ENCODE measurements at places on chromosomes 11 and 22.

DNA sequence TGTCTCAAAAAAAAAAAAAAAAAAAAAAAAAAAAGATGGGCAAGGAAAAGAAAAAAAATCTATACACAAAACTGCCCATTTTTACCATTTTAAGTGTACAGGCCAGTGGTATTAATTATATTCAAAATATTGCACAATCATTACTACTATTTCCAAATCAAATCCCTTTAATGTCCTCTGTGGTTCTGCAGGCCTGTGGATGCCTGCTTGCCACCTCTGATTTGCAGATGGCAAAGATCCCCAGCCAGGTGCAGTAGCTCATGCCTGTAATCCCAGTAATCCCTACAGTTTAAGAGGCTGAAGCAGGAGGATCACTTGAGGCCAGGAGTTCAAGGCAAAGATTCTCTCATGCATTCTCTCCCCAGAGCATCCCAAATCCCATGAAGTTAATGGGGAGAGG, 20.2 kb downstream of the RFPL1 start:
- no peak for DNase-seq

GRCh38 chr11:58059007-58059350, 28.2 kb downstream of the OR6Q1 start:
- no peak for DNase-seq

GRCh38 chr22:49999946-50000586, 12.5 kb downstream of the IL17REL start:
- peak; percentile 16 for DNase-seq

GRCh38 chr11:79352349-79352703, 88.5 kb downstream of the TENM4 start:
- DNase-seq, result no peak

- no peak for DNase-seq
These were observed 175.0 kb upstream of the BDNF start for GRCh38 chr11:27874998-27875830.

DNA sequence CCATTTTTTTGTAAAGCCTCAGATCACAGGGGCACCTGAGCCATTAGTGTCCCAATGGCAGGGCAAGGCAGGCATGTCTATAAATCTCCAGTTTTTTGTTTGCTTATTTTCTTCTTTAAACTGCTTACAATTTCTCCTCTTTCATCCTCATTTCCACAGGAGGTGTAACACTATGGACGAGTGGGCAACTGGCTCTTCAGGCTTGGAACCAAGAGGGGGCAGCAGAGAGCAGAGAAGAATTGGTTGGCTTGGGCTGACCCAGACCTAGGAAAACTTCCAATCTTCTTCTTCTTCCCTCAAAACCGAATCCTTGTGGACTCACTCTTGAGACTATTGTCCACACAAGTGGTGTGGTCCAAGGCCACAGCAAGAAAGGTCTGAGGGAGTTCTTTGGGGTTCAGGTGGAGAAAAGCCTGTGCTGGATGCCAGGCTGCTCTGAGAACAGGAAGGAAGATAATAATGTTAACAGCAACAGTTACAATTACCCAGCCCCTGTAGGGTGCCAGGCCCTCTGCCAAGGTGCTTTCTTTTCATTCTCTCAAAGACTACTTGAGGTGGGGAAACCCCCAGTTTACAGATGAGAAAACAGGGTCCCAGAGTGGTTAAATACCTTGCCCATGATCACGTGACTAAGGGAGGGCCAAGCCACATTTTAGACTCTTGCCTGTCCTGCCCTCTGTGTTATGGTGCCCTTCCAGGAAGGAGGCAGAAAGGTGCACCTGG, 70.7 kb upstream of the E2F8 start:
- DNase-seq, result peak; percentile 80

GRCh38 chr11:24708616-24709015, 211.8 kb downstream of the LUZP2 start:
- DNase-seq, result no peak

GRCh38 chr11:101034076-101034475, 95.5 kb downstream of the PGR start:
- no peak for DNase-seq

DNA sequence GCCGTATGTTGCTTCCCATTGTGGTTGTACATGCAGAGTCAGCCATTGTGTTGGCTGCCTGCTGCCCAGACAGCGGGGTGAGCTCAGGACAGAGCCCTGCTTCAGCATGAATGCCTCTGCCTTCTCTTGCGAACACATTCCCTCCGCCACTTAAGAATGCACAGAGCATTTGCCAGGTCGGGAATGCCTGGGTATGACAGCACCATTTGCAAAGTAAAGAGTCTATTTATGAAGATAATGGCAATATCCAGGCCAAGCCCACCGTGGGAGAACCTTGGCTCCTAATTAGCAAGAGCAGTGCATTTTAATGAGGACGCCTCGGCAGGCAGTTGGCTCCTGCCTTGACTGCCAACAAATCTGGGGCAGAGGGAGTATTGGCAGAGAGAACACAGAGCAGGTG, 62.5 kb upstream of the SORL1 start:
- DNase-seq, result no peak

DNA sequence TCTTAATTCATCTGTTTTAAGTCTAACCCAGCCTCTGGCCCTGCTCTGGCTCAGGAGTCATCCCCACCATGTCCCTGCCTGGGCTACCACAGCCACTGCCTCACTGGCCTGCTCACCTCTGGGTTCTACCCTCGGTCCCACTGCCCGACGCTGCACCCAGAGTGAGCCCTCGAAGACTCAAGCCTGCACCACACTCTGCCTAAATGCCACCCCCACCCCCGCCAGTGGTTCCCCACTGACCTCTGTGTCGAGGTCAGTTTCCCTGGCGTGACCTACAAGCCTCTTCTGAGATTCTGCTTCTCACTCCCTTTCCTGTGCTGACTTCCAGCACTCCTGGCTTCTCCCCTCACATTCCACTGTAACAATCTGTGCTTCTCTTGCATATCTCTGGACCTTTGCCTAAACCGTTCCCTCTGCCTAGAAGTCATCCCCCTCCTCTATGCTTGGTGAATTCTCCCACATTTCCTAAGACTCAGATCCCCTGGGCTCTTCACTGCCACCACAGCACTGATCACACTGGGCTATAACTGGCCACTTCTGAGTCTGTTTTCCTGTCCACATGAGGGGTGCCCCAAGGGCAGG, 12.5 kb upstream of the PDE2A start:
- no peak for DNase-seq

DNA sequence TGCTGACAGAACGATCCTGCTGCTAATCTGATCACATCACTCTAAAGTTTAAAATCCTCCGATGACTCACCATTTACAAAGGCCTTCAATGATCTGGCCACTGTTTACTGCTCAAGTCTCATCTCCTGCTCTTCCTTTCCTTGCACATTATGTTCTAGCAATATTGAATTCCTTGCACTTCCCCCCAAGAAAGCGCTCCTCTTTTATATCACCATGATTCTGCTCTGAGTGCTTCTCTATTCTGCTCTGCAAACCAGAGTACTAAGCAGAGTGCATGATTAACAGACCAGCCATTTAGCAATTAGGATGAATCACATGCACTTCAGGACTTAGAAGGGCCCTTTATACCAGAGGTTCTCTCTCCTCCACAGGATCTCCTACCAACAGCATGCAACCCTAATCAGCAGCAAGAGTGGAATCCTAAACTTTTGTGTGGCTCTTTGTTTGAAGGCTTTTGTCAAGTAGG, 1122.8 kb upstream of the CCDC90B start:
- DNase-seq, result no peak

- no peak for DNase-seq
These were observed 15.0 kb upstream of the PRR5 start for GRCh38 chr22:44686873-44687600.

DNA sequence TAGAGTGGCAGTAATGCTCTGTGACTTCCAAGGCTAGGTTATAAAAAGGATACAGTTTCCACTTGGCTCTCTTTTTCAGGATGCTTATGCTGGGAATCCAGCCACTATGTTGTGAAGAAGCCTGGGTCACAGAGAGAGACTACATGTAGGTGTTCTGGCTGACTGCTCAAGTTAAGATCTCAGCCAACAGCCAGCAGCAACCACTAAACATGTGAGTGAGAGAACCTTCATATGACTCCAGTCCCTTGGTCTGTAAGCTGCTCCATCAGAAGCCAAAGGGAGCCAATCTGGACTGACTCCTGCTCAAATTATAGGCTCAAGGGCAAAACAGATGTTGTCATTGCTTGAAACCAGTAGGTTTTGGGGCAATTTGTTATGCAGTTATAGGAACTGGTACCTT, 162.7 kb downstream of the MAML2 start:
- no peak for DNase-seq

DNA sequence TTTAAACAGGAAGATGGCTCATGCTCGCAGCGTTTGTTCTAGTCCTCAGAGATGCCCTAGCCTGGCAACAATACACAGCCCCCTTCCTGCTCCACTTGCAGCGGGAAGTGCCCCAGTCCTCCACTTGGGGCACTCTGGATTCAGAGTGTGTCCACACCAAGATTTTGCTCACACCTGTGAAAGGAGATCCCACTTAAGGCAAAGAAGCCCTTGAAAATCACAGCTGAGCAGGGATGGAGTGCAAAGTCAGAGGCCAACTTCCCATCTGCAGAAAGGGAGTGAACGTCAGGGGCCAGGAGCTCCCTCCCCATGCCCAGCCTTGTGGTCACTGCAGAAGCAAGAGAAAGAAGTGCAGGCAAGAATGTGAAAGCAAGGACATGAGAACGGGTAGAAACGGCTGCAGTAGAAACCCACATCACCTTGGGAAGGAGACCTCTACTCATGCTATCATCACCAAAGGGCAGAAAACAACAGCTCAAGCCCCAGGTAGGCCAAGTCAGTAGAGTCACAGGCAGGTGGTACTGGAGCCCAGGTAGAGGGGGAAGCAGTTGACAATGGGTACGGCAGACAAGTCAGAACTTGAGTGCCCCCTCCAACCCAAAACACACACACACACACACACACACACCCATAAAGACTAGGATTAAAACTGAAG, 157.4 kb downstream of the BUD13 start:
- no peak for DNase-seq

GRCh38 chr11:69746140-69746539, 29.0 kb downstream of the FGF4 start:
- DNase-seq, result no peak

- no peak for DNase-seq
These were observed 864.2 kb downstream of the FAM181B start for GRCh38 chr11:81869351-81870065.

GRCh38 chr11:2730272-2731129, 30.7 kb upstream of the KCNQ1OT1 start:
- no peak for DNase-seq

DNA sequence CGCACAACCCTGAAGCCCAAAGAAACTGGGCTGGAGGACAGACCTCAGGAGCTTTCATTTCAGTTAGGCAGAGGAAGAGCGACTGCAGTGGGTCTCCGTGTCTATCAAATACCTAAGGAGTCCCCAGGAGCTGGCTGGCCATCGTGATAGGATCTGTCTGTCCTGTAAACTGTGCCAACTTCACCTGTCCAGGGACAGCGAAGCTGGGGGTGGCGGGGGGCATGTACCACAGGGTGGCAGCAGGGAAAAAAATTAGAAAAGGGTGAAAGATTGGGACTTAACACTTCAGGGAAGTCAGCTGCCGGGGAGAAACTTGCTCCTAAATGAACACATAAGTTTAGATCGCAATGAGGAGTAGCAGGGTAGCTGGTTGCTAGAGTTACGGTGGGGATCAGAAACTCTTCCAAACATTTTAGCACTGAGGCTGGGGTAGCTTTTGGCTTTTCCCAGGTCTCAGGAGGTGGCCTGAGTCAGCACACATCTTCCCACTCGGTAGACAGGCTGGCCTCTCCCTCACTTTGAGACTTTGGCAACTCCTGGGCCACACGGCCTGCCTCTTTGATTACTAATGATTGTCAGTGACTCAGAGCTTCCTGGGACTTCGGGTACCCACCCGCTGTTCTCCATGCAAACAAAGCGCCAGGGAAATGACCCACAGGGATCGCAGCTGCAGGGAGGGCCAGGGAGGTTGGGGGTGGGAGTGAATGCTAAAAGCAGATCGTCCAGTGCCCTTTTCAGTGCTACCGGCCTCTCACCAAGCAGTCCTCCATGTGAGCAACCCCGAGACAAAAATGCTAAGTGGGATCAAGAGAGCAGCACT, 2.9 kb upstream of the MTFP1 start:
- peak; percentile 61 for DNase-seq

- DNase-seq, result no peak
These were observed 791.3 kb upstream of the KIRREL3 start for GRCh38 chr11:127791844-127792243.

- DNase-seq, result no peak
These were observed 7.3 kb upstream of the FAR1 start for GRCh38 chr11:13661074-13661623.

GRCh38 chr11:114031246-114031966, 28.1 kb upstream of the ZBTB16 start:
- DNase-seq, result no peak

GRCh38 chr11:118295815-118296454, 8.6 kb upstream of the CD3E start:
- no peak for DNase-seq

DNA sequence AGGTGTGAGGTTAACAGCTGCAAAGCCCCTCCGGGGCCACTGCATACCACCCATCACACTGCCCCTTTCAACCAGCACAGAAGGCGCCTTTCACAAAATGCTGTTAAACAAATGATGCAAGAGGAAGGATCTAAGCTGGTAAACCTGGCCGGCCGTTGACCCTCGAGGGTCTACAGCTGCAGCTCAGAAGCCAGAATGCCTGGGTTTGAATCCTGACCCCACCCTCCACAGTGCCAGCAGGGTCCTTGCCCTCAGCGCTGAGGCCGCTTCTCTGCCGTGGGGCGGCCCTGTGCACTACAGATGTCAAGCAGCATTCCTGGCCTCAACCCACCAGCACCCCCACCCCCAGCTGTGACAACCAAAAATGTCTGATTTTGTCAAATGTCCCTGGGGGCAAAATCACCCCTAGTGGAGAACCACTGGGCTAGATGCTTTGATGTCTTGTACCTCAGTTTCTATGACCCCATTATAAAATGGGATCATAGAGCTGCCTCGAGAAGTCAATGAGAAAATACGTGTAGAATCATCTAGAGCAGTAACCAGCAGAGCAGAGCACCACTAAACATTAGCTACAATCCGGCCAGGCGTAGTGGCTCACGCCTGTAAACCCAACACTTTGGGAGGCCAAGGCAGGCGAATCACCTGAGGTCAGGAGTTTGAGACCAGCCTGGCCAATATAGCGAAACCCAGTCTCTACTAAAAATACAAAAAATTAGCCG, 77.9 kb downstream of the CELSR1 start:
- no peak for DNase-seq

DNA sequence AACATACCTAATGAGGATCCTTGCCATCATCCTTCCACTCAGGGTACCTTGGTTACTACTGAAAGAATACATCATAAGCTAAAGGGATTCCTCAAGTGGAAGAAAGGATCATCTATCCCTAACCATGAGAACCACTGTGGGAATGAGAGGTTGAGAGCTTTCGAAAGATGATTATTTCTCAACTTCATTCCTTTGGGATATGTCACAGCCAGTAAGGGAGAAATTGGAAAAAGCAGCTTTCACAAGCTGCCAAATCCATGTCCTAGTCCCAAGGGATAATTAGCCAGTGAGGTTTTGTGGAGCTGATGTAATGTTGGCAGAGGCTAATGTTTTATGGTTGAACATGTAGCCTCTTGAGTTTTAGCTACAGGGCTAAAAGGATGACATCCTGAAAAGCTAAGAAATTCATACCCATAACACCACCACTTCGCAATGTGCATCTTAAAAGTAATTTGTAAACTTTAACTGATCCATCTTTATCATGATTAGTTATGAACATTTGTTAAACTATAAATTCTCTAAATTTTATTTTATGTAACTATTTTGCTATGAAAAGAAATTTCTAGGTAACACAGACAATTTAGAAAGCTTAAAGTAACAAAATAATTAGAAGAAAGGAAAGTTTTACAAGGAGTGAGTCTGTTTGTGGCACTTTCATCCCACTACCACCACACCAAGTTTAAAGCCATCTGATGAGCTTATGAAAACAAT, 123.9 kb downstream of the MRTFA start:
- DNase-seq, result no peak

- no peak for DNase-seq
These were observed 9.5 kb downstream of the FREY1 start for GRCh38 chr11:45897556-45897955.

Data from omental fat pad (tissue), 4 donors.